Activated T-helper 17 cell treated with anti-CD3 and anti-CD28 coated beads, Interleukin-2, amount 50 U/mL, for 72 hours (primary cell): ENCODE measurements at places on chromosomes 4 and X. TPM values are rescaled to one million over a fixed set of nuclear protein-coding genes. Genes with fewer than 3 reads are reported as not detected.

DNA sequence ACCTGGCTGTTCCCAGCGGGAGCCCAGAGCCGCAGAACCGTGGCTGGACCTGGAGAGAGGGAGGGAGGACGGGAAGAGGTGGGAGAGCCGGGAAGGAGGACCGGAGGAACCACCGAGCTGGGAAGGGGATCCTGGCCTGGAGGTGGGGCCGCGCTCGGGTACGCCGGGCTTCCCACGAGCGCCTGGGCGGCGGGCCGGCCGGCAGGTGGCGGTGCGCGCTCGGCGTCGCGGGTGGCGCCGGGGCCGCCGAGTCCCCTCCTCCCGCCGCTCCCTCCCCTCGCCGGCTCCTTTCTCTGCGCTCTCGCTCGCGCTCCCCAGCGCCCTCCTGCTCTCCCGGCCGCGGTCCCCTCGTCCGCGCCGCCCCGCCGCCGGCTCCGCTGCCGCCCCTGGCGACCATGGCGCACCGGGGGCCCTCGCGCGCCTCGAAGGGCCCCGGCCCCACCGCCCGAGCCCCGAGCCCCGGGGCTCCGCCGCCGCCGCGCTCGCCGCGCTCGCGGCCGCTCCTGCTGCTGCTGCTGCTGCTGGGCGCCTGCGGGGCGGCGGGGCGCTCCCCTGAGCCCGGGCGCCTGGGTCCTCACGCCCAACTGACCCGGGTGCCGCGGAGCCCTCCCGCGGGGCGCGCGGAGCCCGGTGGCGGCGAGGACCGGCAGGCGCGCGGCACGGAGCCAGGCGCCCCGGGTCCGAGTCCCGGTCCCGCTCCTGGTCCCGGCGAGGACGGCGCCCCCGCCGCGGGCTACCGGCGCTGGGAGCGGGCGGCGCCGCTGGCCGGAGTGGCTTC, at the start of gene SORCS2:
SORCS2 (plus strand) TSS at position 287 of the 778 bp plus-strand sequence.
- ATAC-seq, result peak; percentile 57

GRCh38 chr4:54278216-54278615, 49.1 kb downstream of the PDGFRA start:
- ATAC-seq, result no peak

- ATAC-seq, result no peak
Measured at GRCh38 chr4:84481077-84481859, 17.8 kb downstream of the NKX6-1 start.

DNA sequence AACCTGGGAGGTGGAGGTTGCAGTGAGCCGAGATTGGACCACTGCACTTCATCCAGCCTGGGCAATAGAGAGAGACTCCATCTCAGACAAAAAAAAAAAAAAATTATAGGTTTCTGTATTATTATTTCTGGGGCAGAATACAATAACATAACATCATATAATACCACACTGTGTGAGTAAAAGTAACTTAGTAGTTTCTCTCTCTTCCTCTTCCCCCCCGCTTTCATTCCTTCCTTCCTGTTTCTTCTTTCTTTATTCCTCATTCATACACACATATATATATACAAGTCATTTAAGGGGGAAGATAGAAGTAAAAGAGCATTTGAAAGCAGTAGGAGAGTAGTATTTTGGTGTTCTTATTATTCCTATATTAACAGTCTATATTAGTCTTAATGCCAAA, 55.9 kb upstream of the FHDC1 start:
- no peak for ATAC-seq

- no peak for ATAC-seq
Measured at GRCh38 chrX:106564986-106565385, 46.8 kb upstream of the RADX start.

GRCh38 chr4:74364652-74365491, at the start of gene EREG:
Gene EREG (plus strand): TSS chr4:74365145. CDS start chr4:74365309, 164 bp downstream.
- ATAC-seq, result peak; percentile 37

DNA sequence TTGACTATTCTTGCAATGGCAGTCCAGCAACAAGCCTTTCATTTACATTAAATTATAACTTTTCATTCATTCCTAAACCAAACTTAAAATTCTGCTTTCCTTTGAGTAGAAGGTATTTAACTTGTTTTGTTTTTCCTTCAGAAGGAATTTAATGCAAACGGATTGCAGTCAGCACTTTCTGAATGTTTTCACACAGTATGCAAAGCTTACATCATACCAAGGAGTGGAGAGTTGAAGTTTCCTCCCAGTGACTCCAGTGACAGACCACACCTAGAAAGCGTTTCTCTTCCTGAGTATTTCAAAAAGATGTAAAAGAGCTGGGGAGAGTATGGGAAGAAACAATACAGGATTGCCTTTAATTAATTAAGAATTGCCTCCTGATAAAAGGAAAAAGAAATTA, 8.1 kb downstream of the EPGN start:
- no peak for ATAC-seq

- no peak for ATAC-seq
Measured at GRCh38 chr4:86611757-86612156, 17.6 kb downstream of the PTPN13 start.

DNA sequence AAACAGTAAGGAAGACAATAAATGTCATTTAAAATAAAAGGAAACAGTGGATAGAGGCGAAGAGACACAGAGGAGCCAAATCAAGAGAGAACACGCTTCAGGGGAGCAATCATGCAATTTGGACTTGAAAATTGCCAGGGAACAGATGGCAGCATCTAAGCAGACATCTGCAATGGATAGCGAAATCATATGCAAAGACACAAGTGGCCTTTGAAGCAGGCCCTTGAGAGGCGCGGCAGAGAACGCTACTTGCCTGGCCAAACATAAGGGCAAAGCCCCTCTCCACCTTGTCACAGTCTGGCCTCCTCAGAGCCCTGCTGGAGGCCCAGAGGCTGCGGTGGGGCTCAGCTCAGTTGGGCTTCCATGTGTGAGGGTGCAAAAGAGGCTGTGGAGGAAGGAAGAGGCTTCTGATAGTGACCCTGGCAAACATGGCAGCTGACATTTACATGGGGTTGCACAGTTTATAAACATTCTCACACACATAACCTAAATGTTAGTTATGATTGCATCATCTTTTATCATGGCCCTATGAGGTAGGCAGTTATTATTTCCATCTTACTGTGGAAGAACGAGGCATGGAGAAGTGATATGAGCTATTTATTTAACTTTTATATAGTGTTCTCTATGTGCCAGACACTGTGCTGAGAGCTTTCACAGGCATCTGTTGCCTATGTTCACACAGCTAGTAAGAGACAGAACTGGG, 18.3 kb downstream of the ADGRG4 start:
- ATAC-seq, result no peak

GRCh38 chr4:52957835-52958631, 95.9 kb downstream of the RASL11B start:
- ATAC-seq, result no peak

GRCh38 chr4:126661194-126661593, 971.6 kb upstream of the INTU start:
- ATAC-seq, result no peak

- peak; percentile 26 for ATAC-seq
Measured at GRCh38 chr4:87442889-87443288, 20.5 kb downstream of the NUDT9 start.

- ATAC-seq, result no peak
Measured at GRCh38 chr4:3431446-3431993, 10.2 kb upstream of the HGFAC start.

- ATAC-seq, result no peak
Measured at GRCh38 chr4:139774759-139775487, 109.3 kb downstream of the MGST2 start.

DNA sequence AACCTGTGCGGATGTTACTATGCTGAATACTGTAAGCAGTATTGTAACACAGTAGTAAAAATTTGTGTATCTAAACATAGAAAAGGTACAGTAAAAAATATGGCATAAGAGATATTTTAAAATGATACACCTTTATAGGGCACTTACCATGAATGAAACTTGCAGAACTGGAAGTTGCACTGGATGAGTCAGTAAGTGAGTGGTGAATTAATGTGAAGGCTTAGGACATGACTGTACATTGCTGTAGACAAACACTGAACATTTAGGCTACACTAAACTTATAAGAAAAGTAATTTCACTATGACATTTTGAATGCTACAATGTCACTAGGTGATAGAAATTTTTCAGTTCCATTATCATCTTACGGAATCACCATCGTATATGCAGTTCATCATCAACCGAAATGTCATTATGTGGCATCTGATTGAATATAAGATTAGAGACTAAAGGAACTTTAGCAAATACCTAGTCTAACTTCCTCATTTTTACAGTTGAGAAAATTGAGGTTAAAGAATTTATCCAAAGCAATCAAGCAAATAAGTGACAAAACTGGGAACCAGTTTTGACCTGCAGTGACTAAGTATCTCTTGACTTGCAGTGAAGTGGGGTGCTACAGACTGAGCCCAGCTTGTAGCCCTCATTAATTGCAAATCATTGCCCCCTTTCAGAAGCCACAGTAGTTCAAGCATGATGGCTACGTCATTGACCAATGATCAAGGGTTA, 55.3 kb downstream of the EGF start:
- peak; percentile 86 for ATAC-seq

DNA sequence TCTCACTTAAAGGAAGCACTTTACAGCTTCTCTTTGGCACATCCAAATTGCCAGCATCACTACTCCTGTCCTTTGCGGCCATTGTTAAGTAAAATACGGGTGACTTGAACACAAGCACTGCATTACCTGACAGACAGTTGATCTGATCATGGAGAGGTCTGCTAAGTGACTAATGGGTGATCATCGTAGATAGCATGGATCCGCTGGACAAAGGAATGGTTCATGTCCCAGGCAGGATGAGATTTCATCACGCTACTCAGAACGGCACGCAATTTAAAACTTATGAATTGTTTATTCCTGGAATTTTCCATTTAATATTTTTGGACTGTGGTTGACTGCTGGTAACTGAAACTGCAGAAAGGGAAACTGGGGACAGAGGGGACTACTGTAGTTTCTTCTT, 94.1 kb downstream of the NEUROG2 start:
- ATAC-seq, result no peak

DNA sequence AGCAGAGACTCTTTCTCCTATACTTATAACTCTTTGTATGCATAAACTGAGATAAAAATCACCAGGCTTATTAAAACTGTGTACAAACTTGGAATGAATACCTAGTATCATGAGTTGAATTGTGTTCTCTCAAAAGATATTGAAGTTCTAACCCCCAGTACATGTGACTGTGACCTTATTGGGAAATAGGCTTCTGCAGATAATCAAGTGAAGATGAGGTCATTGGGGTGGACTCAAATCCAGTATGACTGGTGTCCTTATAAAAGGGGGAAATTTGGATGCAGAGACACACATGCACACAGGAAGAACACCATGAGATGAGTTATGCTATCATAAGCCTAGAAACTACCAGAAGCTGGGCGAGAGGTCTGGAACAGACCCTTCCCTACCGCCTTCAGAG, 26.2 kb downstream of the ZNF827 start:
- ATAC-seq, result no peak

DNA sequence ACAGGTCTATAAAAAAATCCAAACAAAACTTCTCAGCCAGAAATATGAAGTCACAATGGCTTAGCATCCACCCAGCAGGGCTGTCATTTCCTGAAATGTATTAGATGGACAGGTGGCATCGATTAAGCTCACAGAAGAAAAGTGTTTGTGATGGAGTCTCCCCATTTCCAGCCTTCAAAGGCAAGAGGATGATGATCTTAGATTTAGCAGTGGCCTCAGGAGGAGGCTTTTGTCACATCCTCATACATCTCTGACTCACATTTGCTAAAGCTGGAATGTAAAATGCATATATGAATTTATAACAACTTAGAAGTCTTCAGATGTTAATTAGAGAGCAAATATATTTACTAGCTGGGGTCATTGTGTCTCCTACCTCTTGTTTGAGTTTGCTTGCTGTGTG, 441.9 kb downstream of the SPRY1 start:
- no peak for ATAC-seq

DNA sequence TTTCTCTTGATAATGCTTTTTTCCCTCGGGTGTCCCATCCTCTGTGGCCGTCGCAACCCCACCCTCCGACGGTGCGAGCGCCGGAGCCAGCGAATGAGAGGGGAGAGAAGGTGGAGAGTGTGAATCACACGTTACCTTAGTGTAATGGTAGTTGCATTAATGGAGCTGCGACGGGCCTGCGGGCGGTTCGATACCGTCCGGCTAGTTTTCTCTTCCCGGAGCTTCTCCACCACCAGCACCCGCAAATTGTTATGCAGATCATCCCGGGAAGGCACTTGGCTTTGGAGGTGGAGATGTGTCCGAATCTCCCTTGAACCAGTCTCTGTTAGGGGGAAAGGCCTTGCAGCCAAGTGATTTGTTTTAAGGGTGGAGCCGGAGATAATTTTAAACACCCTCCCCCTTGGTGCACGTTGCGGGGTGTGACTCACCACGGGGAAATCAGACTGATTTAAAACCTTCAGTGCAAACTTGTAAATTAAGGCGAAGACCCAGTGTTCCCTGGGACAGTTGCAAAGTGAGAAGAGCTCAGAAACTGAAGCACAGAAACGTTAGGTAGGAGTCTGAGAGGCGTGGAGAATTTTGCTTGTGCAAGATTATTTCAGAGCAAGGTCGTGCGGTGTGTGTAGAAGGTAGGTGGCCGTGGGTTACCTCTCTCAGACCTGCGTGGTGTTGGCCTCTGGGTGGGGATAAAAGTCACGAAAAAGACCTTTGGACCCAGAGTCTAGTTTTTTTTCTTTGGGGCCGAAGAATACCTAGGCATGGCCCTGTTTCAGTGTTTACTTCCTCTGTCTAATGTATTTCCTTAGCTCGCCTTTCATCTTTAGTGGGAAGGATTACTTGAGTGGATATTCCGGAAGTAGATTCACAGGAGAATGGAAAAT, 1.3 kb downstream of the AFF1 start:
- peak; percentile 68 for ATAC-seq

- no peak for ATAC-seq
Measured at GRCh38 chr4:154573190-154573870, 10.5 kb downstream of the FGB start.

DNA sequence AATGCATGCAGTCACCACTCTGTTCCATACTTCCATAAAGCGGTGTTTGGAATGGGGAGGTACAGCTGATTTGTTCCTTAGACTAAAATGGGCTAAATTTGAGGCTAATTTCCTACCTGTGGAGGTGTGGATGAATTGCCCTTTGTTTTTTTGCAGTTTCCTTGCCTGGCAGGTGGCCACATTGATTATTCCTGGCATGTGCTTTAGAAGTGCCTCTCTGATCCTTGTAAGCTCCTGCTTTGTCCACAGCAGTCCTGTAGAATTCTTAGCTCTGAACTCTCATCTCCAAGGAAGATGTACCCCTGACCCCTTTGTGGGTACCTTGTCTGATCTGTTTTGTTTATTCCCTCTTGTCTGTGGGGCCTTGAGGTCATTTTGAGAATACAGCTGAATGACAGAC, 136.8 kb downstream of the ADGRL3 start:
- no peak for ATAC-seq

The ZNF630 gene
- total RNA-seq, result 4.3 TPM

The HSFX2 gene
- total RNA-seq, result not detected

The FAM53A gene
- total RNA-seq, result 2.6 TPM

The BRCC3 gene
- 29.1 TPM for total RNA-seq

The CFP gene
- 3.2 TPM for total RNA-seq

The CXCL9 gene
- total RNA-seq, result 0.45 TPM

The PHKA1 gene
- 4.2 TPM for total RNA-seq

The IRS4 gene
- total RNA-seq, result not detected

The TCEAL4 gene
- total RNA-seq, result 14.1 TPM

The FMR1NB gene
- total RNA-seq, result not detected

The CCDC149 gene
- not detected for total RNA-seq

The PRKX gene
- 64.8 TPM for total RNA-seq

The HSFX3 gene
- not detected for total RNA-seq

The HS6ST2 gene
- total RNA-seq, result 0.19 TPM
